ENCODE measurements at places on chromosomes 3 and 15. TPM values are rescaled to one million over a fixed set of nuclear protein-coding genes. Genes with fewer than 3 reads are reported as not detected.

DNA sequence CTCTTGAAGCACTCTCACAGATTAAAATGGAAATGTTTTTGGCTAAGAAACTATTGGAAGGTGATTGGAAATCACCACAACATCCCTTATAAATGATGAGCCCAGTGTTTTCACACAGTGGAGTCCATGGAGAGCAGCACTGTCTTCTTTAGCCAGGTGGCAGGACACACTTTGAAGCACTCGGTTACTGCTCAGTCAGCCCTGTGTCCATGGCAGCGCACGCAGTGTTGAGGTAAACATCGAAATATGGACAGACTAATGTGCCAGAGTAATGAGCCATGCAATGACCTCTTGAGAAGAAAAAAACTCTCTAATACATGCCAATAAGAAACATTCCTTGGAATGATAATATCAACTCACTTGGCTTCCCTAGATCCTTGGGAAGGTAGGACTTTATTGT, 66.6 kb downstream of the TGFBR2 start:
- H3K36me3 ChIP-seq, result peaks cover 64% of the 10 kb centered on the region
- H3K27ac ChIP-seq, result no peak overlapping the region
- DNase-seq, result peak; percentile 50
- H3K4me1 ChIP-seq, result no peaks in the 10 kb centered on the region
- no peaks in the 10 kb centered on the region for H3K27me3 ChIP-seq

- no peaks in the 10 kb centered on the region for H3K36me3 ChIP-seq
- peak overlapping the region; percentile 34 for H3K27ac ChIP-seq
- no peak overlapping the region for H3K4me3 ChIP-seq
- H3K4me1 ChIP-seq, result peaks cover 6% of the 10 kb centered on the region
- no peaks in the 10 kb centered on the region for H3K27me3 ChIP-seq
These were observed 81.5 kb upstream of the KCNMB2 start for GRCh38 chr3:178454726-178455125.

The KY gene
- not detected for total RNA-seq

DNA sequence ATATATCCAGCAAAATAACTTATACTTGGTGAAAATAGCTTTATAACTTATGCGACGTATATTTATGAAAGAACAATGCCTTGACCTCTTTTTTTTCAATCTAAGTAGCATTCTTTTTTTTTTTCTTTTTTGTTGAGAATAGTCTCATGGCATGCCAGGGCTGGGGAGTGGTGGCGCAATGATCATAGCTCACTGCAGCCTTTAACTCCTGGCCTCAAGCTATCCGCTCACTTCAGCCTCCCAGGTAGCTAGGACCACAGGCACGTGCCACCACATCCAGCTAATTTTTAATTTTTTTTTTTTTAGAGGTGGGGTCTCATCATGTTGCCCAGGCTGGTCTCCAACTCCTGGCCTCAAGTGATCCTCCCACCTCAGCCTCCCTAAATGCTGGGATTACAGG, 43.5 kb downstream of the RAB8B start:
- DNase-seq, result no peak
- H3K36me3 ChIP-seq, result no peaks in the 10 kb centered on the region
- H3K27ac ChIP-seq, result peak overlapping the region; percentile 94
- no peak overlapping the region for H3K4me3 ChIP-seq
- no peaks in the 10 kb centered on the region for H3K27me3 ChIP-seq

- no peaks in the 10 kb centered on the region for H3K4me1 ChIP-seq
- H3K27ac ChIP-seq, result no peak overlapping the region
- no peaks in the 10 kb centered on the region for H3K36me3 ChIP-seq
- no peaks in the 10 kb centered on the region for H3K27me3 ChIP-seq
- H3K4me3 ChIP-seq, result no peak overlapping the region
- no peak for DNase-seq
These were observed 41.7 kb upstream of the PCSK6 start for GRCh38 chr15:101531170-101531569.

GRCh38 chr3:174355505-174355904, 503.6 kb upstream of the NAALADL2 start:
- no peak overlapping the region for H3K4me3 ChIP-seq
- H3K27ac ChIP-seq, result no peak overlapping the region
- H3K27me3 ChIP-seq, result no peaks in the 10 kb centered on the region
- H3K4me1 ChIP-seq, result no peaks in the 10 kb centered on the region
- DNase-seq, result no peak

The ACAD9 gene
- total RNA-seq, result 32.4 TPM

- peaks cover 10% of the 10 kb centered on the region for H3K4me1 ChIP-seq
- H3K36me3 ChIP-seq, result no peaks in the 10 kb centered on the region
- H3K27me3 ChIP-seq, result no peaks in the 10 kb centered on the region
- H3K4me3 ChIP-seq, result no peak overlapping the region
- H3K27ac ChIP-seq, result no peak overlapping the region
These were observed 137.3 kb downstream of the KCNMB2 start for GRCh38 chr3:178673529-178673928.
